Stimulated activated CD4-positive, alpha-beta T cell treated with anti-CD3 and anti-CD28 coated beads, Interleukin-1b, Interleukin-23, amount 100 ng/mL, for 4 hours (primary cell): ENCODE measurements at places on chromosomes 5 and 9.

- DNase-seq, result no peak
These were observed 278.8 kb downstream of the FSTL4 start for GRCh38 chr5:133333326-133334150.

GRCh38 chr9:120985819-120986222 is 59.2 kb upstream of the TRAF1 start:
- no peak for DNase-seq

GRCh38 chr5:65623482-65623881 is 651 bp downstream of the TRIM23 start:
- no peak for DNase-seq

DNA sequence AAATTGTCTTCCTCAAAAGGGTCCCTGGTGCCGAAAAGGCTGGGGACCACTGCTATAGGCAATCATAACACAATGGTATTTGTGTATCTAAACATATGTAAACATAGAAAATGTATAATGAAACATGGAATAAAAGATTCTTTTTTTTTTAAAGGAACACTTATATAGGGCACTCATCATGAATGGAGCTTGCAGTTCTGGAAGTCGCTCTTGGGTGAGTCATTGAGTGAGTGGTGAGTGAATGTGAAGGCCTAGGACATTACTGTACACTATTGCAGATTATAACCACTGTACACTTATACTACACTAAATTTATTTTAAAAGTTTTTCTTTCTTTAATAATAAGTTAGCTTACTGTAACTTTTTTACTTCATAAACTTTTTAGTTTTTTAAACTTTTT is 176.4 kb downstream of the ARRDC3 start:
- DNase-seq, result no peak

- no peak for DNase-seq
These were observed 27.6 kb upstream of the RNF130 start for GRCh38 chr5:180098991-180099732.

- no peak for DNase-seq
These were observed 50.1 kb downstream of the DRD1 start for GRCh38 chr5:175393897-175394296.

DNA sequence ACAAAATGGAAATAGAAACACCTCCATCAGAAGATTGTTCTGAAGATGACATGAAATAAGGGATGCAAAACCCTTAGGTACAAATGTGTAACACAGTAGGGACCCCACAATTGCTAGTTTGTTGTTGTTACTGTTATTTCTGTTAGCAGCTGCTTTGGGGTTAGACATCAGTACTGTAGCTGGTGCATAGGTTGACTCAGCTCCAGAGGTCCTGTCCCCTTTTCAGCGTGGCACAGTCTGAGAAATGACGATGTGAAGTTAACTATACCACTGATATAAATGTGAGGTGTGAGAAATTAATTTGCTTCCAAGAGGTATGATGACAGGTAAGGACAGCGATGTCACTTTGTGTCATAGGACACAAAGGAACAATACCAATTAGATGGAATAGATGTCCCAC is 384.6 kb upstream of the KLF4 start:
- DNase-seq, result no peak

DNA sequence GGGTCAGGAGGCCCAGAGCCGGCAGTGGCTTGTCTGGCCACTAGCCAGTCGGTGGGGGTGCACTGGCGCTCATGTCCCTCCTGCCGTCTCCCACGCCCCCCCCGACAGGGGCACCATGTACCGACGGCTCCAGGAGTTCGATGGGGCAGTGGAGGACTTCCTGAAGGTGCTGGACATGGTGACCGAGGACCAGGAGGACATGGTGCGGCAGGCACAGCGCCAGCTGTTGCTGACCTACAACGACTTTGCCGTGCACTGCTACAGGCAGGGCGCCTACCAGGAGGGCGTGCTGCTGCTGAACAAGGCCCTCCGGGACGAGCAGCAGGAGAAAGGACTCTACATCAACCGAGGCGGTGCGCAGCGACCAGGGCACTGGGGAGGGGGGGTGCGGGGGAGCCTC is 8.1 kb downstream of the TTC16 start:
- DNase-seq, result no peak

GRCh38 chr5:1791176-1791575 is 8.5 kb downstream of the MRPL36 start:
- DNase-seq, result no peak

GRCh38 chr5:168790002-168790635 is 211.0 kb upstream of the PANK3 start:
- DNase-seq, result no peak

DNA sequence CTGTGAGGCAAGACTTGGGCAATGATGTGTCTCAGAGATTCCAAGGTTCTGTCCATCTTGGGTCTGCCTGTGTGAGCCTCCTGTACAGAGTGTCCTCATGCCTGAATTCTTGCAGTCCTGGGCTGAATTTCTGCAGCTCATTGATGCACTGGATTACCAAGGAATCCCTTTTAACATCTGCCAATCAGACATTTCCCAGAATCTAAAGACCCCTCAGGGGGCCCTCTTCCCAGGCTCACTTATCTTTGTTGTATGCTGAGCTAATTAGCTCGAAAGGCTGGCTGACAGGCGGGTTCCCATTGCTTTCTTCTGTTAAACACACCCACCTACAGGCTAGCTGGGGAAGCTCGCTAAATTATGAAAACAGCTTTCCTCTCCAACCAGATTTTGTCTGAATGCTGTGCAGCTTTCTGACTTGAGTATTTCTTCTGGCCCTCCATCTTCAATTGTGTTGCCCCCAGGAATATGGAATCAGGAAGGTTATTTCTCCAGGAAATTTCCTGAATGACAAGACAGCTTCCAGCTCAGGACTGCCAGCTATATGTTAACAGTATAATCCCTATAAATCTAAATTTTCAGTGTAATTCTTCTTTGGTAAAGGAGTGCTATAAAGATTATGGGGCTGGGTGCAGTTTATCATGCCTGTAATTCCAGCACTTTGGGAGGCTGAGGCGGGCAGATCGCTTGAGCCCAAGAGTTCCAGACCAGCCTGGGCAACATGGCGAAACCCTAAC is at the start of gene LIX1:
Gene LIX1, minus strand, starts transcription at position 91 of the 734 bp plus-strand sequence. Its CDS starts 35 bp downstream, at position 56.
- no peak for DNase-seq

DNA sequence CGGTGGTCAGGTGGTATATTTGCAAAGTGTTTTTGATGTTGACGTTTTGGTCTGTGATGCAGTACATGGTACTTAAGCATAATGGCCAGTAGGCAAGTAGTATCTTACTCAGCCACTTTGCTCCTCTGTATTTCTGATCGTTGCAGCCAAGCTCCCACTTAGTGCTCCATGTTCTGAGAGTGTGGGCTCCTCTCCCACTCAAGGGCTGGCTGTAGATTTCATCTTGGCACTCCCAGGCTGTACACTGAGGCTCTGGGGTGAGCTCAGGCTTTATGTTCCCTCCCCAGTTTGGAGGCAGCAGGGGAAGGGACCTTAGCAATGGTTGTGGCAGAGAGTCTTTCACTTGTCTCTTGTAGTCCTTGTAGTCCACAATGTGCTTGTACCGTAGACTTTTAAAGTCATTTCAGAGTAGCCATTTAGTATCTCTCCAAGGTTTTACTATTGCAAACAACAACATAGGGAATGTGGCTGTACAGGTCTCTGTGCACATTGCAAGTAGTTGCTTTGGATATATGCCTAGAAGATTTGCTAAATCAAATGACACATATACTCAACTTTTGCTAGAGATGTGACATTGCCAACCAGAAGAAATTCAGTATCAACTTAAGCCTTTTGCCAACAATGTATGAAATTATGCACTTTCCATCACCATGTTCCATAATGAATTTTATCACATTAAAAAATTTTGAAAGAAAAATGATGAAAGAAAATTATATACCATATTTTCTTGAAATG is 304.3 kb upstream of the CTNND2 start:
- no peak for DNase-seq

GRCh38 chr9:304519-305185 is 90.0 kb downstream of the DOCK8 start:
- DNase-seq, result no peak

GRCh38 chr5:99600952-99601351 is 672.1 kb upstream of the CHD1 start:
- DNase-seq, result no peak

DNA sequence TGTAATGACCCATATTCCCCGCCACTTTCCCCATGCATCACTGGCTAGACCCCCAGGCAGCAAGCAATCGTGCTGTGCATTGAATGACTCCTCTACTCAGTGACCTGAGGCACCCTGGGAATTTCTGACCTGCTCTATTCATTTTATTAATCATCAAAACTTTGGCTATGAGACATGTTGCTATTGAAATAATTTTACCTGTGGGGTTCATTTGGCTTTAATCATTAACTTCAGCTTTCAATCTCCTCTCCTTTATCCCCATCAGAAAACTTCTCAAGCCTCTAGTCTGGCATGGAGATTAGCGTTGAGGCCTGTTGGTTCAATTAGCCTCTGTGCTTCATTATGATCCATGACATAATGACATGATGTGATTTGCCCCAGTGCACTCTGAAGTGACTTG is 429.0 kb downstream of the ZNF608 start:
- no peak for DNase-seq

GRCh38 chr5:150789943-150790611 is 11.5 kb downstream of the SMIM3 start:
- peak; percentile 65 for DNase-seq

- DNase-seq, result no peak
These were observed 64.4 kb upstream of the TNFSF8 start for GRCh38 chr9:114994768-114995167.

GRCh38 chr9:114937516-114937915 is 7.1 kb upstream of the TNFSF8 start:
- no peak for DNase-seq

DNA sequence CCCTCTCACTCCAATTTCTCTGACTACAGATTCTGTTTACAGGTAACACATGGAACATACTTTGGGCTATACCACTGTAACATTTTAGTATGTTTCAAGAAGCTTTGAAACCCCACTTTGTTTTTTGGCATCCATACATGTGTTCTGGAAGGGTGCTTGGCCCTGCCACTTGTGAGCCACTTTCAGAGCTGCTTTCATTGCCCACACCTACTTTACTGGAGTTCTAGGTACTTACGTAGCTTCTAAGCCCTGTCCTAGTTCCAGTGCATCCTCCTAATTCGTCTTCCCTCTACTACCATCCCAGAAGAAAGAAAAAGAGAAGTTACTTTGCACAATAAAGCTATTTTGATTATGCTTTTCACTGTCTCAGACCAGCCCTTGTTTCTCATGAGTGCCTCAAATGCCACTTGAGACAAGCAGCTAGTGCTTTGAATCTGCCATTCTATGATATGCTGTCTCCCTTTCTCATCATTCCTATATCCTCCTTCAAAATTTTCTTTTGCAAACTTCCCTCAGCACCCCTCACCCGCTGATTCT is 26.5 kb upstream of the C5orf47 start:
- no peak for DNase-seq

- no peak for DNase-seq
These were observed 40.4 kb upstream of the HAND1 start for GRCh38 chr5:154518438-154518867.

DNA sequence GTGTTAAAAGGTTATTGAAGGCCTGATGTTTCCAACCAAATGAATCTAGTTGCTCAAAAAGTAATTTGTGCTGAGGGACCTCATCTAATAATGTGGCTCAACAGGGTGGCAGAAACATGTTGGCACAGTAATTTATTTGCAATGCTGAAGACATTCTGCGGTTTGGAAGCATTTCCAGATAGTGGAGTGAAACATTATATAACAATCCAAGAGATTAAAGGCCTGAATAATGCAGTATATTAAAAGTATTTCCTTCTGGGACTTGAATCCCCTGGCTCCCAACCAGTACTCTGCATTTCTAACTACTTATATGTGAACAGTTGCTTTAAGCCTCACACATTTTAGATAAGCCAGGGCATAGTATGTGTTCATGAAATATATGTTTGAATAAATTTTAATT is 25.9 kb upstream of the ALDH1A1 start:
- DNase-seq, result no peak
